CD8-positive, alpha-beta memory T cell (primary cell): ENCODE measurements at places on chromosomes 7 and 10.

DNA sequence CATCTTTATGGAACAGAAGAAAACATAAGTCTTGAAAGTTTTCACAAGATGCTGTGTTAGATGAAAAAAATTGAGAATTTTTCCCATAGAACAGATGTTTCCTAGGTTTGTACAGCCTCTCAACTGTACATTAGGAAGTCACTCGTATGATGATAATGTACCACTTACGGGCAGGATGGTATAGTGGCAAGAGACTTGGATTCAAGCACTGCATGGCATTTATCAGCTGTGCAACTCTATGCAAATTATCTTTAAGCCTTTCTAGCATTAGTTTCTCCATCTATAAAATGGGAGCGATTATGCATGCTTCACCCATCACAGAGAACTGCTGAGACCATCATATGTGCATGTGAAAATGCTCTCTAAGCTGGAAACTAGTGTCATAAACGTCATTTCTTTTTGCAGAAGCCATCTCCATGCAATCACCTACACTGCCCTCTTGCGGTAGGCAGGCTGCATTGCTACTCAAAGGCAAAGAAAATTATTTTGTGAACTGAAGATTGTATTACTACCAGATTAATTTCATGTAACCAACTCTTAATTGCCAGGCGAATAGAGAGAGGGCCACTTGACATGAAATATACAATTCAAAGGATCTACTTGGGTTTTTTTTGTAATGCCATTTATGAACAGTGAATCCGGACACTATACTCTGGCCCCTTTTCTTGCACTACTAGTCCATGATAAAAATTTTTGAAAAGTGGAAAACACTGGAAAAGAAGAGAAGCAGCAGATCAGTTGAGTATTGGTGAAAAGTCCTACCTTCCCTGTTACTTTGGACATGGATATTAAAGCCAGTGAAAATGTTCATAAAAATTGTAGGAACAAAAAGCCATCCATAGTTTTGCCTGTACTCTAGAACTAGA is 102.3 kb downstream of the JAZF1 start:
- peak; percentile 12 for DNase-seq
- H3K27me3 ChIP-seq, result no peaks in the 10 kb centered on the region
- no peak overlapping the region for H3K4me3 ChIP-seq
- no peak overlapping the region for H3K27ac ChIP-seq
- H3K4me1 ChIP-seq, result no peaks in the 10 kb centered on the region

GRCh38 chr7:123367484-123368122 is 166.8 kb downstream of the IQUB start:
- H3K27me3 ChIP-seq, result no peaks in the 10 kb centered on the region
- no peak for DNase-seq
- no peaks in the 10 kb centered on the region for H3K36me3 ChIP-seq
- no peaks in the 10 kb centered on the region for H3K4me1 ChIP-seq
- H3K4me3 ChIP-seq, result no peak overlapping the region

DNA sequence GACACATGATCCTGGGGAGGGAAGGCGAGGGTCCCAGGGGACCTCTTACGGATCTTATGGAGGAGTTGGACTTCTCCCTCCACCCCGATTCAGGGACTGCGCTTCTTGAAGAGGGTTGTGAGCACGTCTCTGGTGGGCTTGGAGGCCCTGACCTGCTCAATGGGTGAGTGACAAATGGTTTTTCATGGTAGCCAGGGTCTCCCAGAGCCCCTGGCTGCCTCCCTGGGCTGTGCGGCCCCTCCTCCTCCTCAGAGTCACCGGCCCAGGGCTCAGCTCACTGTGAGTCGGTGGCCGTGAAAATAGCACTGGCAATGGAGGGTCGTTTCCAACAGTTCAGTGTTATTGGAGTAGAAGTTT is 26.6 kb downstream of the INPP5A start:
- H3K27ac ChIP-seq, result no peak overlapping the region
- no peaks in the 10 kb centered on the region for H3K36me3 ChIP-seq
- no peak overlapping the region for H3K4me3 ChIP-seq
- H3K27me3 ChIP-seq, result no peaks in the 10 kb centered on the region
- no peak for DNase-seq

GRCh38 chr7:157464111-157464970 is 127.5 kb downstream of the DNAJB6 start:
- no peaks in the 10 kb centered on the region for H3K4me1 ChIP-seq
- H3K36me3 ChIP-seq, result no peaks in the 10 kb centered on the region
- no peak overlapping the region for H3K4me3 ChIP-seq

DNA sequence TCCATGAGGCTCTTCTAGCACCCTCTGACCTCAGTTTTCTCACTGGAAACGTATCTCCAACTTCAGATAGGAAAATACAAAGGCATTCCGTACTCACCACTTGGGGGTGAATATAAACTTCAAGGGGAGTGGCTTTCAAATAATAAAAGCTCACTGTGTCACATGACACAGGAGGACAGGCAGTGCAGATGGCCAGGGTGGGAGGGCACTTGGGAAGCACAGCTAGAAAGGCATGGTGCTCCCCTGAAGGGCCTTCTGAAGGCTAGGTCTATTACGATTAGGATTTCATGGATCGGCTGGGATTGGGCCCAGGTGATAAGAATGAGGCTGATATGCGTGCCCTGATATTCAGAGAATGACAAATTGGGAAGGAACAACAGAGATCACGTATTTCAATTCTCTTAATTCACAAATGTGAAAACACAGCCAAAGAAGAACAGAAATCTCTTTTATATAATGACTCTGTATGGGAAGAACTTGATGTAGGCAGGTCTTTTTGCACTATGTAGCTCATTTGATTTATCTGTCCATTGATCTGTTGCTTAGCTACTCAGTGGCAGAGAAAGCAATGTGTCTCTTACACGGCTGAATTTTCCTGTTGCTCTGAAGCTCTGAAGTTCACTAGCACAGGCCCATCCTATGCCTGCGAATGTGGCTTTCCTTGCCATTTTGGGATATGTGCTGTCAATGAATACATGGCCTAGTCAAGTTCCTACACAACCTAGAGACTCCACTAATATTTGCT is 83.0 kb downstream of the BEND7 start:
- H3K36me3 ChIP-seq, result no peaks in the 10 kb centered on the region
- no peak overlapping the region for H3K4me3 ChIP-seq
- peaks cover 1% of the 10 kb centered on the region for H3K4me1 ChIP-seq
- H3K27me3 ChIP-seq, result no peaks in the 10 kb centered on the region

GRCh38 chr7:46554688-46555422 is 633.8 kb upstream of the IGFBP3 start:
- H3K4me1 ChIP-seq, result no peaks in the 10 kb centered on the region
- no peak for DNase-seq
- no peaks in the 10 kb centered on the region for H3K36me3 ChIP-seq
- no peak overlapping the region for H3K27ac ChIP-seq
- H3K27me3 ChIP-seq, result no peaks in the 10 kb centered on the region
